ENCODE measurements at places on chromosomes 13 and 19.

- DNase-seq = no peak
Measured at GRCh38 chr13:113103646-113104045, 1.9 kb upstream of the F7 start.

- no peak for DNase-seq
Measured at GRCh38 chr13:24086642-24087041, 73.9 kb upstream of the SPATA13 start.

- DNase-seq = no peak
Measured at GRCh38 chr13:49893591-49893990, 42.5 kb downstream of the SPRYD7 start.

GRCh38 chr19:55116859-55117662 lies at the start of gene PPP1R12C:
Gene PPP1R12C, minus strand, starts transcription at chr19:55117637. Its CDS starts 94 bp downstream, at chr19:55117543.
- DNase-seq = no peak

GRCh38 chr19:22622901-22623840 lies 11.0 kb upstream of the ZNF492 start:
- no peak for DNase-seq
